ENCODE measurements at places on chromosomes 12 and 14.

- DNase-seq = no peak
Measured at GRCh38 chr12:100668945-100669536, 95.6 kb downstream of the GAS2L3 start.

- DNase-seq = peak; percentile 92
Measured at GRCh38 chr12:65948320-65949008, 124.2 kb downstream of the HMGA2 start.

GRCh38 chr14:92747701-92748258, 647 bp downstream of the LGMN start:
- no peak for DNase-seq

DNA sequence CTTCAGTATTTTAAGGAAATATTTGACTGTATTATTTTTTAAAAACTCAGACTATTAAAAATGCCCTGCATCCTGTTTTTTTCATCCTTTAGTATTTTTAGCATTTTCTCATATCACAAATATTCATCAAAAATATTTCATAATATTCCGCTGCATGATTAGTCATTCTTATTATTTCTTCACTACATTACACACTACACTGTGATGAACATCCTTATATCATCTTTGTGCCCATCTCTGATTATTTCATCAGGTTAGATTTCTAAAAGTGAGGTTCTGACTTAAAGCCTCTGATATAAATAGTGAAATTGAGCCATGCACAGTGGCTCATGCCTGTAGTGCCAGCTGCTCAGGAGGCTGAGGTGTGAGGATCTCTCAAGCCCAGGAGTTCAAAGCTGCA, 8.1 kb downstream of the COCH start:
- DNase-seq = no peak

- peak; percentile 3 for DNase-seq
Measured at GRCh38 chr12:26691234-26691970, 141.6 kb downstream of the ITPR2 start.

GRCh38 chr12:72272731-72273498, 745 bp downstream of the TRHDE start:
- no peak for DNase-seq

DNA sequence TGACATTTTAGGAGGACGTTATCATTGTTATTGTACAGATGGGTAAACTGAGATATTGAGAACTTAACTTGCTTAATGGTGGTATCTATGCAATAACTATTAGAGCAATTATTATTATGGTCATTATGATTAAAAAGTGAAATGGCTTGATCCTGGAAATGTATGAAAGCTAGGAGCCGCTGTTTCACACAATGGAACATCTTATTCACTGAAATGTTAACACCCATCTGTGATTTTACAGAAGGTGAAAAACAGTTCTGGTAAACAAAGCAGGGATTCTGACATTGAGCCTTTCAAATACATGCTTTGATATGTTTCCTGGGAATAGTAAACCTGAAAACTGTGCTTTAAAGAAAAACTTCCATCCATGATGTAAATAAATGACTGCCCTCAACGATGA, 261.4 kb downstream of the BTG1 start:
- DNase-seq = no peak

- DNase-seq = no peak
Measured at GRCh38 chr14:65704437-65704836, 291.9 kb downstream of the FUT8 start.

DNA sequence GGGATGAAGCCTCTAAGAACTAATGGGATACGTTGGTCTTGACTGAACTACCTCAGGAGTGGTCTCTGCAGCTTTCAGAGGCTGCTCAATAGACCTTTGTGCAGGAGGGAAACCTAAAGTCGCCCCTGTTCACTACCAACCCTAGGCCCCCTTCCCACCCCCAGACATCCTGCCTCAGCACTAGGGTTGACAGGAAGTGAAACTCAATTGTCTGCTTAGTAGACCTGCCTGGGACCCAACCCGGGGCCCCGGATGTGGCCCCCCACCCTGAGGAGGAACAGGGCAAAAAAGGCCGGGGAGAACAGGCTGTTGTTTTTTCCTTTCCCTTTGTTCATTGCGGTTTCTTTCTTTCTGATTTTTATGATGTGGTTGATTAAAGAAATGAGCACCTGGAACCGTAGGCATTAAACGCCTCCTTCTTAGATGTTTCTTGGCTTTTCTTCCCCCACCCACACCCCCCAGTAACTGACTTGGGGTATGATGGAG, 1.6 kb upstream of the DGKA start:
- DNase-seq = no peak

DNA sequence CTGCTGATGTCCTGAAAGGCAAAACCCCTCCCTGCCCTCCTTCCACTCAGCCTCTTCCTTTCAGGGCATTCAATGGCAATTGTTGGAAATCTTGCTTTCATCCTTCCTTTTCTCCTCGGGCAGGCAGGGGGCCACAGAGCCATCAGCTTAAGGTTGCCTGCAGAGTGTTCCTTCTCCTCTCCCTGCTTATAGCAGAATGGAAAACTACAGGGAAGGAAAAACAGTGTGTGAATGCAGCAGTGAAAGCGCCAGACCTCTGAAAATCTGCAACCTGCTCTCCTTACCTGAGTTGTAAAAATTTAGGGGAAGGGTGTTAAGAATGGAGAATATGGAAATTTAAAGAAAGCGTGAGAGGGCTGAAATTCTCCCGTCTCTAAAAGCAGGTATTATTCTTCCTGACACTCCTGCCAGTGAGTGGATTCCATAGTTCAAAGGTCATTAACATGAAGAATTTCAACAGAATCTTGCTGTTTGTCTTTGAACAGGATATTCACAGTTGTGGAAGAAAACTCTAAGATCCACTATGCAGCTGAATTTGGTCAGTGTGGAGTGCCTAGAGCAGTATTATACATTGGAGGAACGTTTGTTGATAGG, 348.8 kb downstream of the KCNH5 start:
- no peak for DNase-seq

GRCh38 chr12:100926669-100927248, 132.2 kb downstream of the ANO4 start:
- no peak for DNase-seq

DNA sequence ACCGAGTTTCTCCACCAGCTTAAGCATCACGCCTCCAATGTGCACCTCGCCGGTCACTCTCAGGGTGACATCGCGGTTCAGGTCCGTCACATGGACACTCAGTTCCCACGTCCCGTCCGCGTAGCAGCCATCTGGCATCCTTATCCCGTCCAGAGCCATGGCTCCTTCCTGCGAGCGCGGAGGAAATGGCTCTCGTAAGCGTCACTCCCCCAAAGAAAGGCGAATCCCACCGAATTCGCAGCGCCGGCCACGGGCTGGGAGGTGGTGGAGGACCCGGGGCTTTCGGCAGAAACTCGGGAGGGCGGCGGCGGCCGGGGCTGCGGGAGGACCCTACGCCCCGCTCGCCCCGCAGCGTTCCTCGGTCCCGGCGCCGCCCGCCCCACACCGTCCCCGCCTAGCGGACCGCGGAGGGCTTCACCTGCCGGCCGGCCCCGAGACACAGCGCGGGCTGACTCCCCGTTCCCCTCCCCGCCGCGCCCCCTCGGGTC, 396 bp downstream of the FERMT2 start:
- DNase-seq = no peak

- DNase-seq = no peak
Measured at GRCh38 chr12:121858662-121859572, at the start of gene HPD. TSS of gene HPD (minus strand) at chr12:121858859. CDS start at chr12:121858823, 36 bp downstream.

GRCh38 chr12:20183563-20183962, 184.8 kb upstream of the PDE3A start:
- DNase-seq = peak; percentile 28

DNA sequence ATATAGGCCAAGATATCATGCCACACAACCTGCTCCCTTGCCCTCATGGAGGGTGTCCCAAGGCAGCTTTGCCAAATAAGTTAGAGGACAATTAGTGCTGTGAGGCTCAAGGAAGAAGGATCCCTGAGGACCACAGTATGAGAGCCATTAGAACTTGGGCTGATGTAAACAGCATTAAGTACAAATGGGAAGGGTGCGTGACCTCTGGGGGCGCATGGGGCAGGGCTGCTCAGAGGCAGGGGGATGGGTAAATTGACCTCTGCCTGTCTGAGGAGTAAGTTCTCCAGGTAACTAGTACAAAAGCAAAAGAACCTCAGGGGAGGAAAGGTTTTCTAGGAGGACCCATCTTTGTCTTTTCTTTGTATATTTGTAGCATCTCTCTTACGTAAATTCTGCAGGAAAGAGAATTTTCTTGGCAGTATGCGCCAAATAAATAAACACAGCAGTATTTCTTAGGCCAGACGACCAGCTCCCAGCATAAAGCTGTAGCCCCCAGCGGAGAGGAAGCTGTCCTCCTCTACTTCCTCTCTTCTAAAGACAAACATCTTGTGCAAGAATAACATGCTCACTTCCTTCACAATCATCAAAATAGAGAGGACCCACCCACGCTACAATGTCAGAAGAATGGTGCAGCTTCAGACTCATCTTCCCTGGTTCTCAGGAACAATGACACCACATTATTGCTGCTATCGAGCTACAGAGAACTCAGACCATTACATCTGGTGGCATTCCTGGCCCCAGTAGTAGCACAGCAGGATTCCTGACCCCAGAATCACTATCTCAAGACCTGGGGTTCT, 16.4 kb upstream of the VWF start:
- no peak for DNase-seq

- DNase-seq = no peak
Measured at GRCh38 chr14:51849097-51849496, 11.3 kb upstream of the GNG2 start.

DNA sequence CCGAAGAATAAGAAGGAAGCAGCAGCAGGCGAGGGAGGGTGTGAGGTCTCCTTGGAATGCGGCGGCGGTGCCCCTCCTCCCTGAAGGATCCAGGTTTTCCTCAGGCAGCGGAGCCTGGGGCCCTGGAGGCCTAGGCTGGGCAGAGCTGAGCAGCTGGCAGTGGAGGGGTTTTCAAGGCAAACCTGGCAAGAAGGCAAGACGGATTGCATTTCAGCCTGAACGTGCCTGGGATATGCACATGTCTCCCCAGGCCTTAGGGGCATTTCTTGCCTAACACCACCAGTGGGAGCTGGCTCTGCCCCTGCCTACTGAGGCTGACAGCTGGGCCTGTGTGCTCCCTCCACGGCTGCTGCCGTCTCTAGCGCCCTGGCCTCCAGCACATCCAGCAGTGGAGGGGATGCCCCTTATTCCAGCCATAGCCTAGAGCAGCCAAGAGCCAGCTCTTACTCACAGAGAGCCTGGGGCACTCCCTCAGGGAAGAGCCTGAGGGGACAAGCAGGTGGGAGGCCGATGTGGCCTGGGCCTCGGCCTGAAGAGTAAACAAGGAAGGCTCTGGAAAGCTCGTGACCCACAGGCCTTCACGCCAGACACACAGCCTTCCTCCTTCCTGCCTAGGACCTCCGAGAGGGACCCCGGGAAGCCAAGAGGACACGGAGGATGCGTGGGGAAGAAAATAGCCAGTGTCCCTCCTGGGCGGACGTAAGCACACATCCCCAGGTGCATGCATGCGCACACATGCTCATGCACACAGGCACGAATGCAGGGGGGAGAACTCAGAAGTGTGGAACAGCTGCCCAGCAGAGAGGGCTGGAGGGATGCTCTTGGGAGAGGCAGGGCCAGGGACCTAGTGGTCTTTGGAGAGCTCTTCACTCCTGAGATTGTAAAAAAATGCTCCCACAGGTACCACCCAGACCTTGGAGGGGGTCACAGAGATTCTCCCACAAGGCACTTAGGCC, 23.0 kb upstream of the EIF2B2 start:
- DNase-seq = peak; percentile 24

DNA sequence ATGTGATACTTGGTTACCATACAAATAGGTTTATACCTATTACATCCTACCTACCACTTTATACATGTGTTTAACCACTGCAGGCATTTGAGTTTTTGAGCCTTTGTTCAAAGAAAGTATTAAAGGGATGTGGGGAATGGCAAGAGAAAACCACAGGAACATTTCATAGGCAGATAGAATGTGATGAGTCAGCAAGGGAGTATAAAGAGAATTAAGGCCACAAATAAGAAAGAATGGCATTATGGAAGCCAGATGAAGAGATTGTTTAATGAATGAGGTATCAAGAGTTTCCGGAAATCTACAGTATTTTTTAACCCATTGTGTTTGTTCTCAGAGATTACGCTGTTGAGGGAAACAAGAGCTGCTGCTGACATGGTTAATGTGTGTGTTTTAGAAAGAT, 66.9 kb downstream of the METTL25 start:
- DNase-seq = no peak

DNA sequence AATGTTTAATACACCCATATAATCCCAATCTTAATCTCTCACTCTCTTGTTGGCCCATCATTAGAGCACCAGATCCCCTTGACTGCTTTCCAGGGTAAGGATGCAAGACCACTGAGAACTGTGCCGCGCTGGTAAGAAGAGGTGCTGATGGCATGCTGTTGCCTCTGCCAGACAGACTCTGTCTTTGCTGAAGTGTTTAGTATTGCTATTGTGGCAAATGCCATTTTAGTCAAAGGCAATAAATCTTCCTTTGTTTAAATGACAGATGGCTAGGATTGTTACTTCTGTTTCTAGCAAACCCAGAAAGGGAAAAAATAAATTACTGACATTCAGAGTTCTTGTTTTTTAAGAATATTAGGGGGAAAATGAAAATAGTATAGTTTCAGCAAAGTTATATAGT, 152.3 kb downstream of the MON2 start:
- no peak for DNase-seq

GRCh38 chr12:53777412-53777811, 25.6 kb upstream of the CISTR start:
- no peak for DNase-seq

GRCh38 chr14:54566410-54567223, at the start of gene SAMD4A:
TSS of gene SAMD4A (plus strand) at chr14:54567128. CDS start at chr14:54567917, 789 bp downstream.
- DNase-seq = peak; percentile 86

- DNase-seq = no peak
Measured at GRCh38 chr12:69686731-69687130, 12.4 kb downstream of the BEST3 start.

DNA sequence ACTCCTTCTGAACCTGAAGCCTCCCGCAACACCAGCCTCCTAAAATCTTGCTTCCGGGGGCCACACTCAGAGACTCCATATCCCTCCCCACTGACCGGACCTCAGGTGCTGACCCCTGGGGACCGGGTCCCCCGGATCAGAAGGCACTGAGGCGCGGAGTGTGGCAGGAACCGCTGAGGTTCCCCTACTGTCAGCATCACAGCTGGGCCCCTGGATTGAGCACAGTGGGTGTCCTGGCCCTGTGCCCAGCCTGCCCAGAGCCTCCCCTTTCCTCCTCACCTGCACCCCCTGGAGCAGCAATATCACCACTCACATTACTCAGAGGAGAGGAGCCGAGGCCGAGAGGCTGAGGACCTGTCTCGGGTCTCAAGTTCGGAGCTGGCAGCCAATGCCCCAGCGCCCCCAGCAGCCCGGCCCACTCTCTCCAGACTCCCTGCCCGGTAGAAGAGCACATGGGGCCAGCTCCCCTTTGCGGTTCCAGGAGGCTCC, 101.2 kb upstream of the EIF5 start:
- no peak for DNase-seq

Measured in skin of body (tissue), 3 donors.